ENCODE measurements at places on chromosomes 6 and 20. TPM values are rescaled to one million over a fixed set of nuclear protein-coding genes. Genes with fewer than 3 reads are reported as not detected.

Gene LGSN
- total RNA-seq, result not detected

GRCh38 chr20:41360831-41361756 is 5.5 kb downstream of the EMILIN3 start:
- H3K4me1 ChIP-seq, result peaks cover 1% of the 10 kb centered on the region
- peaks cover 19% of the 10 kb centered on the region for H3K27me3 ChIP-seq
- H3K36me3 ChIP-seq, result no peaks in the 10 kb centered on the region
- H3K4me3 ChIP-seq, result no peak overlapping the region
- DNase-seq, result no peak
- no peak overlapping the region for H3K27ac ChIP-seq

Gene HLA-DOA
- total RNA-seq, result not detected

Gene LY6G6D
- not detected for total RNA-seq

DNA sequence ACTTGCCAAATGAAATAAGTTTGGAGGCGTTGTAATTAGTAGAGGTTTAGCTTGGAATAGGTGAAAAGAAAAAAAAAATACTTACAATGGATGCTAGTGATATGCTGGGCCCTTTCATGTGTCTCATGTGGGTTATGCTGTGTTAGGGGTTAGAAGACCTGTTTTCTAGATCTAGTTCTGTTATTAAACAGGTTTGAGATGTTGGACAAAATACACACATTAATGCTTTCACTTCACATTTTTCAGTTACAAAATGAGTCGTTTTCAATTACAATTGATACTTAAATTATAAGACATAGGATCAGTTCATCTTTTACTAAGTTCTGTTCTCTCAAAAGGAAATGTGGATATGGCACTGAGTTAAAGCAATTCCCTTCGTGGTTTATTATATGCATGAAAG is 509.8 kb downstream of the EPM2A start:
- H3K4me3 ChIP-seq, result no peak overlapping the region
- no peak overlapping the region for H3K27ac ChIP-seq
- H3K4me1 ChIP-seq, result no peaks in the 10 kb centered on the region
- H3K27me3 ChIP-seq, result peaks cover 4% of the 10 kb centered on the region
- H3K36me3 ChIP-seq, result no peaks in the 10 kb centered on the region

Gene SIM1
- 1.1 TPM for total RNA-seq

DNA sequence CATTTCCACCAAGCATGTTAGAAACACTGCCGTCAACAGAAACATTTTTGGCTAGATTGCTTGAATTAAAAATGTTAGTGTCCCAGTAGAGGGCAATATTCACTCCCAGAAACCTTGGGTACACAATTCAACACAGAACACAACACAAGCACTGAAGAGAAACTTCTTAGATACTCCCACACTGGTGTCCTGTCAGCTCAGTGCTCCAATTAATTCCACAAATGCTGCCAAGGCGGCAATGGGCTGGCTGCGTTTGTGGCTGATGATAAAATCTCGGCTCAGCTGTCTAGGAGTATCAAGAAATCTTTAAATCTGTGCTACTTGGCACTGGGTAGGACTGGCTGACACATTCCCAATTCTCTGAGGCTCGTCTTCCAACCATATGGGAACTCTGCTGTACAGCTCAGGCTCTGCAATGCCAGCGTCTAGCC is 39.3 kb downstream of the BEND3 start:
- DNase-seq, result no peak
- H3K4me1 ChIP-seq, result peaks cover 10% of the 10 kb centered on the region
- H3K36me3 ChIP-seq, result no peaks in the 10 kb centered on the region
- H3K27me3 ChIP-seq, result no peaks in the 10 kb centered on the region
- no peak overlapping the region for H3K27ac ChIP-seq
